ENCODE measurements at places on chromosomes 2 and 18.

DNA sequence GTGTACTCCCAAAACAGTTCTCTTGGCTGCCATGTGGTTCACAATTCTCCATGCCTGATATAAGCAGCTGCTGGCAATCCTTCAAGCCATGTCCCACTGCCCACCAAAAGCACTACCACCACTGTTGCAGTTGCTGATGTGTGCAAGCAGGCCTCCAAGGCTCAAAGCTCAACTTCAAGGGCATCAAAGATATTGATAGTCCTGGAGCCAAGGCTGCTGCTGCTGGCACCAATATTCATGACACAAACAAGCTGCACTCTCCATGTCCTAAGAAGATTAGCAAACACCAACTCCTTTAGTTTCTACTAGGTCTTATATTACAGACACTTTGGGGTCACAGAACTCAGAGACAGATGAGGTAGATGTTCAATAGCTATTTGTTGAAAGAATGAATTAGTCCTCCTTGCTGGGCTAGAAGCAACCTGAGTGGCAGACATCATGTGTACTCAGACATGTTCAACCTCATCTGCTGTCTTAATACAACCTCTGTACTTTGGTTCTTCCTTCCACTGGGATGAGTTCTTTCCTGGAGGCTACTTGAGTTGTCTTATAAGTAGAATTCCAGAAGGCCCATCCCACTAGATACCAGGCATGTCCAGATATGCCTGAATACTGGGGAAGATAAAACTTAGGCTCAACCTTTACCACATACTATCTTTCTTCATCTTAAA, 104.5 kb upstream of the UGP2 start:
- DNase-seq, result no peak

- DNase-seq, result no peak
These were observed 32.3 kb downstream of the CXCR4 start for GRCh38 chr2:136085453-136086209.

DNA sequence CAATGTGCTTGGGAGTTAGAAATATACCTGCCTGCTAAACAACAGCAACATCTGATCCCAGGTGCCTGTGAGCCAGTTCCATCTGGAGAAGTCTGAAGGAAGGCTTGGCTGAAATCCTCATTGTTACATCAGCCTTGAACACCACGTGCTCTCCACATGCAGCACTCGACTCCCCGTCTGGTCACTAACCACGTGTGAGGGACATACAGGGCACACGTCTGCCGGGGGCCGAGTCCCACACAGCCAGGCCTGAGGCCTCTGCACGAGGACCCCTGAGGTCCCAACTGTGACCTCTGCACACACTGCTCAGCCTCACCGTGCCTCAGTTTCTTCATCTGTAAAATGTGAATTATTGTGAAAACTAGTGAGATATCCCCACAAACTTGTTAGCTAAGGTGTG, 236.5 kb upstream of the SALL3 start:
- no peak for DNase-seq

DNA sequence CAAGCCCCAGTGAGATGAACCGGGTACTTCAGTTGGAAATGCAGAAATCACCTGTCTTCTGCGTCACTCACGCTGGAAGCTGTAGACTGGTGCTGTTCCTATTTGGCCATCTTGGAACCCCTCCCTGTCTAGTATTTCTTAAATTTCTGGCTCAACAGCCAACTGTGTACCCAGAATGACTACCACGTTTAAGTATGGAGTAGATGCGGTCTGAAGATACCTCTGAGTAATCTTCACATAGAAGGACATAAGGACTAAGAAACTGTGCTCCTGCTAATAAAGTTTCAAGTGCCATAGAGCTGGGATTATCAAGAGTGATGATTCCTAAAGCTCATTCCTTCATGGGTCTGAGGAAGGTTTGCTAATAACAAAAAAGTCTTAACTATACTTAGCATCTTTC, 20.4 kb downstream of the TRAK2 start:
- no peak for DNase-seq

DNA sequence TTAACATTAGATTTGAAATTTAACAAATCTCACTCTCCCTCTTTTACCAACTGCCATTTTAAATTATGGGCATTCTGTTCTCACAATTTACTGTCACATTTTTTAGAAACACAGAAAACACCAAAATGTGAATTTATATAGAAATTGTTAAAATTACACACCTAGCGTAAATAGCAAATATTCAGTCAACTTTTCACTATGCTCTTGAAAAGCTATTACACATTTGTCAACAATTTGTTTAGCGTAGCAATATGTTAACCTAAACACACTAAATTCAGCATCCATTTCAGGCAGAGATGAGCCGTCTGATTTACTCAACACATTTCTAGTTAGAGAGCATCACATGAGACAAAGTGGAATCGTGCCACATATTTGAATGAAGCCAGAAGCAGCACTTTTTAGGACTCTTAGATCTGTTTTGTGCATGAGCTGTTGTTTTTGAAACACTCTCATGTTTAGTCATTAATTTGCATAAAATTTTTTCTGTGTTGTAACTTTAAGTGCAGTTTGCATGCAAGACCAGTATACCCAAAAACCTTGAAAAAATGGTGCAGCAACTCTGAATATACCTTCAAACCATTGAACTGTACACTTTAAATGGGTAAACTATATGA, 8.2 kb downstream of the TTC32 start:
- DNase-seq, result no peak

- DNase-seq, result no peak
These were observed 37.3 kb upstream of the PEX13 start for GRCh38 chr2:60980071-60980815.

- peak; percentile 30 for DNase-seq
These were observed 12.3 kb downstream of the CEP192 start for GRCh38 chr18:13003466-13003896.

Measured in H54 (cell line).